Activated gamma-delta T cell treated with anti-CD3 and anti-CD28 coated beads, Interleukin-2, amount 50 U/mL, for 16 hours (primary cell): ENCODE measurements at places on chromosomes 3 and 15.

DNA sequence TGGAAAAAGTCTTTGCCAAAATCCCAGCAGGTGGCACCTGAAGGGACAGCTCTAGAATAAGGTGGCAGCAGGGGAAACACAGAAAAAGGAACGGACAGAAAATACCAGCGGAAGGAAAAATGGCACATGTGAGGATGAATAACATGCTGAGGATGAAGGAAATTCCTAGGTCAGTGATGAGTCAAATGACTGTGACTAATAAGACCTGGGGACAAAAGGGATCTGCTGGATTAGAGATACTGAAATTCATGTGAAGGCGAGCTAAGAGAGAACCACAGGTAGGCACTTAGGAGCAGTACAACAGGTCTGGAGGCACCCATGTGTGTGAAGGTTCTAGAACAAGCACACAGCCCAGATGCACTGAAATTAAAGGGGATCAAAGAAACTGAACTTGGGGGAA is 482.5 kb downstream of the FOXP1 start:
- DNase-seq: no peak

GRCh38 chr3:62117903-62118548 is 255.3 kb downstream of the FEZF2 start:
- no peak for DNase-seq

- no peak for DNase-seq
Observed at GRCh38 chr15:62975515-62975914, 67.0 kb upstream of the TPM1 start.

- DNase-seq: no peak
Observed at GRCh38 chr3:170864525-170865208, 5.3 kb downstream of the RPL22L1 start.

DNA sequence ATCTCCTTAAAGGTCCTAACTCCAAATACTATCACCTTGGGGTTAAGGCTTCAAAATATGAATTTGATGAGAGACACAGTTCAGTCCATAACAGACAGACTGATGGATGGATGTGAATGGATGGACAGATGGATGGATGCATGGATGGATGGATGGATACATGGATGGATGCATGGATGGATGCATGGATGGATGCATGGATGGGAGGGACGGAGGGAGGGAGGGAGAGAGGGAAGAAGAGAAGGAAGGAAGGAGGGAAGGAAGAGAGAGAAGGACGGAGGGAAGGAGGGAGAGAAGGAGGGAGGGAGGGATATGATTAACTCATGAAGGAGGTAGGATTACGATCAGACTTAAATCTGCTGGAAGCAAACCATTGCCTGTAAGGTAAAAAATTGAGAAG is 192.4 kb downstream of the LRRN1 start:
- no peak for DNase-seq

DNA sequence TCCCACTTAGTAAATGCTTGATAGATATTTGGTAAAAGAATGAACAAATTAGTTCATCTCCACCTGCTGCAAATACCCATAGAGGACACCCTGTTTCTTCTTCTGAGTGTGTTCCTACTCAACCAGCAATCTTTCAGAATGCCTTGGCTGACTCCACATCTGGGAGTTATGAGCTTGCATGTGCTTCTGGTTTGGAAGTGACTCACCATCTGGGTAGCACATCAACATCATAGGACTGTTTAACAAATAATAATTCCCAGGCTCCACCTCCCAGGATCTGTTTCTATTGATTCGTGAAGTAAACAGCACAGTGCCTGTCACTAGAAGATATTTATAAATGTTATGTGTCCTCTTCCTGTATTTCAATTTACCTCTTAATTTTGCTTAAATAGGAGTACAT is 580.1 kb downstream of the ROBO2 start:
- no peak for DNase-seq
